ENCODE measurements at places on chromosomes 1 and 21. TPM values are rescaled to one million over a fixed set of nuclear protein-coding genes. Genes with fewer than 3 reads are reported as not detected.

Gene FCAMR
- polyA plus RNA-seq: 10.4 TPM

Gene MTARC1
- polyA plus RNA-seq: 19.4 TPM

Gene GJA9
- polyA plus RNA-seq: 0.74 TPM

Gene SPRR1A
- not detected for polyA plus RNA-seq

Gene TMEM82
- polyA plus RNA-seq: 4.2 TPM

Gene ARHGEF11
- polyA plus RNA-seq: 32.3 TPM

Gene THEMIS2
- polyA plus RNA-seq: 2.5 TPM

Gene CSF3R
- polyA plus RNA-seq: 4.1 TPM

Gene LMOD1
- 4.9 TPM for polyA plus RNA-seq

Gene BRDT
- polyA plus RNA-seq: not detected

Gene PLPPR4
- 1.7 TPM for polyA plus RNA-seq

Gene HSPA13
- polyA plus RNA-seq: 56.6 TPM

Gene DNM3
- polyA plus RNA-seq: 5.4 TPM

Gene CCDC190
- 0.16 TPM for polyA plus RNA-seq

Gene ASTN1
- polyA plus RNA-seq: 1.6 TPM

Gene LRRC53
- polyA plus RNA-seq: not detected

Gene C1orf116
- polyA plus RNA-seq: 19.4 TPM

Gene STPG1
- 10.7 TPM for polyA plus RNA-seq

Gene OR4F16
- polyA plus RNA-seq: not detected

Gene CFAP126
- 12.1 TPM for polyA plus RNA-seq

Gene PCP4
- 11.1 TPM for polyA plus RNA-seq

Gene OR10Z1
- 0.07 TPM for polyA plus RNA-seq

Gene KRTAP13-2
- not detected for polyA plus RNA-seq

Gene AMY2B
- polyA plus RNA-seq: 54.8 TPM

Gene GNG12
- polyA plus RNA-seq: 111 TPM

Gene LRRC71
- 0.99 TPM for polyA plus RNA-seq

Gene CCDC17
- 3.2 TPM for polyA plus RNA-seq

Gene ADAMTS1
- polyA plus RNA-seq: 102 TPM

Gene RCC2
- polyA plus RNA-seq: 86.1 TPM

Gene GPR37L1
- 0.03 TPM for polyA plus RNA-seq

Gene CACNA1S
- 0.41 TPM for polyA plus RNA-seq

Gene PRXL2B
- polyA plus RNA-seq: 40.7 TPM

Gene SLC44A3
- polyA plus RNA-seq: 76.4 TPM

Gene ALG14
- 13.4 TPM for polyA plus RNA-seq

Gene ZNF678
- polyA plus RNA-seq: 14.2 TPM

Gene REN
- 88.3 TPM for polyA plus RNA-seq

Gene SASS6
- polyA plus RNA-seq: 8.1 TPM

Gene CD101
- polyA plus RNA-seq: 1.8 TPM

Gene SERPINC1
- 0.60 TPM for polyA plus RNA-seq

Gene DMRTA2
- not detected for polyA plus RNA-seq

Gene ELF3
- polyA plus RNA-seq: 43.8 TPM

Gene PPM1J
- polyA plus RNA-seq: 0.96 TPM

Gene FALEC
- polyA plus RNA-seq: 0.64 TPM

Gene SYPL2
- polyA plus RNA-seq: 13.8 TPM

Gene KCNK2
- 1.8 TPM for polyA plus RNA-seq

Gene LUZP1
- polyA plus RNA-seq: 30.7 TPM

Gene CLDN17
- not detected for polyA plus RNA-seq

Gene OPRD1
- 0.25 TPM for polyA plus RNA-seq

Gene C1QTNF12
- polyA plus RNA-seq: 17.3 TPM

Gene CYP4X1
- 12.1 TPM for polyA plus RNA-seq

Gene KIRREL1
- 167 TPM for polyA plus RNA-seq

Gene OPTC
- not detected for polyA plus RNA-seq

Gene BSND
- polyA plus RNA-seq: 4.8 TPM
